ENCODE measurements at places on chromosomes 6 and 20. TPM values are rescaled to one million over a fixed set of nuclear protein-coding genes. Genes with fewer than 3 reads are reported as not detected.

The PHACTR1 gene
- 90.5 TPM for total RNA-seq

The LST1 gene
- total RNA-seq = not detected

The CASP8AP2 gene
- total RNA-seq = 46.3 TPM

The PRICKLE4 gene
- total RNA-seq = 1.6 TPM

The BTN3A1 gene
- 28.5 TPM for total RNA-seq

The SLC22A7 gene
- total RNA-seq = 1.9 TPM

The GGTLC1 gene
- not detected for total RNA-seq

The SLCO4A1 gene
- 2.5 TPM for total RNA-seq

The SSTR4 gene
- not detected for total RNA-seq

The TREM1 gene
- not detected for total RNA-seq

The ARFGEF3 gene
- 84.8 TPM for total RNA-seq

The TRAM2 gene
- total RNA-seq = 2.5 TPM

The ROS1 gene
- total RNA-seq = not detected

The DEFB124 gene
- total RNA-seq = not detected

The POM121L2 gene
- total RNA-seq = not detected
